Naive thymus-derived CD8-positive, alpha-beta T cell (primary cell): ENCODE measurements at places on chromosomes 1 and 21. TPM values are rescaled to one million over a fixed set of nuclear protein-coding genes. Genes with fewer than 3 reads are reported as not detected.

PLD5 gene
- total RNA-seq, result 0.22 TPM

HLX gene
- total RNA-seq, result 0.10 TPM

IL23R gene
- total RNA-seq, result not detected

- no peak for DNase-seq
Measured at GRCh38 chr21:46454142-46454541, 4.5 kb upstream of the DIP2A start.

GRCh38 chr1:222462601-222463000, 85.3 kb downstream of the HHIPL2 start:
- no peak for DNase-seq

DNA sequence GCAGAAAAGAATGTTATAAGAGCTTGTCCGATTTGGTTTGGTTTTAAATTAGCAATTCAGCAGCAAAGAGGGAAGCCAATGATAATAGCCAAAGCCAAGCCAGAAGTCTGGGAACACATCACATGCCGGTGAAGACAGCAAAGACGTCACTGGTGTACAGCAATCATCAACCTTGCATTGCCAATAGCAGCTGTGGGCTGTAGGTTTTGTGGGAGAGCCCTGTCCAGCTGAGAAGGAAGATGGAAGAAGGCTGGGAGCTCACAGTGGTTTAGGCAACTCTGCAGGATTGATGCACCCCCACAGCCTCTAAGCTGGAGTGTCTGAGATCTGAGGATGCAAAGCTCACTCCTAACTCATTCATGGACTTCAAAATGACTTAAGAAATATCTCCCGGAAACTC, 338.7 kb downstream of the SIPA1L2 start:
- no peak for DNase-seq

DNA sequence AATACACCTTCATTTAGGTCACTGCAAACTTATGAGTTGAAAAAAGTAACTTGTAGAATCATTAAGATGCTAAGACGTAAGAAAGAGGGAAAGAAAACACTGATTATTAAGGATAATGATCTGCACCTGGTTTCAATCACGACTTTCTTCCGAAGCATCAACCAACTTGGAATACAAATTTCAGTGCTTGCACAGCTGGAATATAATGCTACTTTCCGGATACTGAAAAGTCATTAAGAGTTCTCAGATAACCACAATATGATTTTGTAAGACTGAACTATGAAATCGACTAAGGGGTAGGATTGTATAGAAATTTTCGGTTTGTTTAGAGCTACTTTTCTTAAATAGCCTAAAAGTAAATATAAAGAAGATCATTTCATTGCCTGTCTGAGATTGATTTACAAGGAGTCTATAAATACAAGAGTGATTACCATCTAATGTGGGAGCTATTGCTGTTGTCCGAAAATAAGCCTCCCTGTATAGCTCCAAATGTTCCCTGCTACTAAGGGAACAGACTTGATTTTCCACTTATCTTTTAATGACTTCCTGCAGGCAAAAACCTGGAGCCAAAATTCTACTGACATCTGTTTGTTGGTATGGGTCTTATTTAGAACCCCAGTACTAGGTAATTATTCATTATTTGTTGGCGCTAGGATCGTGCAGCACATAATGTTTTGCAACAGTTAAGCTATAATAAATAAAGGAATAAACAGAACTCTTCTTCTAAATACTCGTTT, 673.3 kb downstream of the KCNT2 start:
- DNase-seq, result no peak

GRCh38 chr1:16366722-16367257, at the start of gene SZRD1:
TSS of gene SZRD1 (plus strand) at chr1:16367242. CDS start at chr1:16367258, 16 bp downstream.
- peak; percentile 92 for DNase-seq

GRCh38 chr1:159983681-159984080, 29.6 kb upstream of the SLAMF9 start:
- DNase-seq, result no peak

DNA sequence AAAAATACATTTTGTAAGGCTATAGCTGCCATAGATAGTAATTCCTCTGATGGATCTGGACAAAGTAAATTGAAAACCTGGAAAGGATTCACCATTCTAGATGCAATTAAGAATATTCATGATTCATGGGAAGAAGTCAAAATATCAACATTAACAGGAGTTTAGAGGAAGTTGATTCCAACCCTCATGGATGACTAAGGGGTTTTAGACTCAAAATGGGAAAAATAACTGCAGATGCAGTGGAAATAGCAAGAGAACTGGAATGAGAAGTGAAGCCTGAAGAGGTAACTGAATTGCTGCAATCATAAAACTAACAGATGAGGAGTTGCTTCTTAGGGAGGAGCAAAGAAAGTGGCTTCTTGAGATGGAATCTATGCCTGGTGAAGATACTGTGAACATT, 230.8 kb downstream of the KCTD3 start:
- DNase-seq, result no peak

GRCh38 chr1:31422505-31423319, 9.7 kb downstream of the SERINC2 start:
- DNase-seq, result peak; percentile 49

DNA sequence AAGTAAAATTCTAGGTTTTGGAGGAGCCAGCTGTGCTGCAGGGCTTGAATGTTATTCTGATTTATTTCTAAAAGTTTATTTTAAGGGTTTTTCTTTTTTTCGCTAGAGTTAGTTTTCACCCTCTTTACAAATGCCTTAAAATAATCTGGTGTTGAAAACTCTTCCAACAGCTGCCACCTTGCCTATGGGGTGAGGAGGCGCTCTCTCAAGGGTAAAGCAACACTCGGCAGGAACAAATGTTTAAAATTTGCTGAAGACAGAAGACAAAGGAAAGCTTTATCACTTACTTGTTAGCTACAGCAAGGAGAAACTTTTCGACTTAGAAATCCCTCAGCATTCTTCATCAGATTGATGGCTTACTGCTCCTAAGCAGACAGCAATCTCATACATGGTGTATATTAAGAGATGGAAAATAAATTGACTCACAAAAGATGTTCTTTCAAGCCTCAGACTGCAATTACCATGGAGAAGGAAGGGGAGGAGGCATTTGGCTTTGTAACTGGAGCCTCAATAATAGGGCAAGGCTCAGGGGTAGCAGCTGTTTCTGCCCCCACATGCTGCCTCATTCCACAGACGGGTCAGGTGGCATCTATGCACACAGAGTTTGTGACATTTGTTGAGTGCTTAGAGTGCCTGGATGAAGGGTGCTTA, 79.8 kb upstream of the RALGPS2 start:
- no peak for DNase-seq
